ENCODE measurements at places on chromosomes 6 and 20.

DNA sequence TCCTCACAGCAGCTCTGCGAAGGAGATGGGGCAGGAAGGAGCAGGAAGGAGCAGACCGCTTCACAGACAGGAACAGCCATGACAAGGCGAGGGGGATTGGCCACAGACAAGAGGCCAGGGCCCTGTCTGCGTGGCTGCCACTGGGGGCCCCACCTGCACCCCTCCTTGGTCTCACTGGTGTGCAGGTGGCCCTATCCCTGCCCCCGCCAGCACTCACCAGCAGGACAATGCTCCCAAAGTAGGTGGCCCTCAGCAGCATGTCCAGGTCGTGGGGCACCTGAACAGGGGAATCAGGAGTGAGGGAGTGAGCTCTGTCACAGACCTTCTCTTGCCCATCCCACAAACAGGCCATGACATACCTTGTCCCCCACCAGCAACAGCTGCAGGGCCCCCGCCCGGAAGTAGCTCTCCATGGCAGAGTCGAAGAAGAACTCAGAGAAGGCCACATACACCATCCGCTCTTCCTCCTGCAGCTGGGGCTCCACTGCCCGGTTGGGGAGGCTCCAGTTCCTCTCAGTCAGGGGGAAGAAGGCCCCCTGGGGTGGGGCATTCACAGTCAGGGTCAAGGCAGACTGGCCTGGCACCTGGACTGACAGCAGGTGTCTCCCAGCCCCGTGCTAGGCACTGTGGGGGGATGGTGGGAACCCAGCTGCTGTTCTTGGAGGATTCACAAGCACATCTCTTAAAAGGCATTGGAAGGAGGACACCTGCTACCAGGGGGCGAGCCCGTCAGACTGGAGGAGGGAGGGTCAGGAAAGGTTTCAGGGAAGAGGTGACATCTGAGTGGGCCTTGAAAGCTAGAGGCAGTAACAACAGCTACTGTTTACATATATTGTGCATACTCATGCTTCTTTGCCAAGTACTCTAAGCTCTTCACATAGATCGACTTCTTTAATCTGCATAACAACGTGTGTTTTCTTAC, 7.1 kb downstream of the PLTP start:
- no peak for DNase-seq
- no peaks in the 10 kb centered on the region for H3K27me3 ChIP-seq
- H3K4me1 ChIP-seq = no peaks in the 10 kb centered on the region
- H3K36me3 ChIP-seq = no peaks in the 10 kb centered on the region
- no peak overlapping the region for H3K27ac ChIP-seq

- H3K36me3 ChIP-seq = no peaks in the 10 kb centered on the region
- H3K4me1 ChIP-seq = no peaks in the 10 kb centered on the region
- DNase-seq = no peak
- H3K27ac ChIP-seq = no peak overlapping the region
These were observed 26.1 kb upstream of the NKAIN2 start for GRCh38 chr6:123777563-123777962.

- no peak for DNase-seq
- H3K36me3 ChIP-seq = no peaks in the 10 kb centered on the region
These were observed 61.6 kb downstream of the RPRD1B start for GRCh38 chr20:38095017-38095686.

DNA sequence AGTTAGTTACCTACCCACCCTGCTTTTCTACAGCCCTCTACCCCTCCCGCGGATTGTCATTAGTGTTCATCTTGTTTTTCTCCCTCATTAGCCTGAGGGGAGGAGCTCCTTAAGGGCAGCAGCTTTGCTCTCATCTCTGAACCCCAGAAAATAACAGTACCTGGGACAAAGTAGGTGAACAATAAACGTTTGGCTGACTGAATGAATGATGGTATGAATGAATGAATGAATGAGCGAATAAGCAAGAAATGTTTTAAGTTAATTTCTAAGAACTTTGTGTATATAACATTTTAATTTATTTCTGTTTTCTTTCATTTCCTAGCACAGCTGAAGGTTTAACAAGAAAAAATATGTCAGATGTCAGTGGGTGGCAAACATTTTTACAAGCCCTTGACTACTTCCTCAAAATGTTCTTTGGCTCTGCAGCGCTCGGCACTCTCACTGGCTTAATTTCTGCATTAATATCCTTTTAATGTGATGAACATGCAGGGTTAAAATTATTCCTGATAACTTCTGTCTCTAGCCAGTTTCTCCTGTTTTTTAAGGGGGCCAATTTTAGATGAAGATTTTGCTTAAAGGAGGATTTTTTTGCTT, 50.1 kb downstream of the SLC9A8 start:
- H3K4me1 ChIP-seq = no peaks in the 10 kb centered on the region
- no peak for DNase-seq
- H3K27ac ChIP-seq = no peak overlapping the region
- H3K27me3 ChIP-seq = no peaks in the 10 kb centered on the region
